ENCODE measurements at places on chromosomes 4 and X. TPM values are rescaled to one million over a fixed set of nuclear protein-coding genes. Genes with fewer than 3 reads are reported as not detected.

Gene DGKK
- total RNA-seq, result not detected

Gene RBM46
- not detected for total RNA-seq

Gene TREX2
- 1.4 TPM for total RNA-seq

Gene GAGE12H
- total RNA-seq, result not detected

Gene CXCL9
- 1.4 TPM for total RNA-seq

Gene FAM47E
- total RNA-seq, result 10.4 TPM

Gene FAM149A
- 37.8 TPM for total RNA-seq

Gene ANOS1
- 2.3 TPM for total RNA-seq

Gene CT83
- not detected for total RNA-seq

Gene NXT2
- total RNA-seq, result 8.1 TPM

Gene SLC10A7
- total RNA-seq, result 15.1 TPM

Gene CLCN4
- 7.3 TPM for total RNA-seq

Gene C1GALT1C1
- 25.4 TPM for total RNA-seq

DNA sequence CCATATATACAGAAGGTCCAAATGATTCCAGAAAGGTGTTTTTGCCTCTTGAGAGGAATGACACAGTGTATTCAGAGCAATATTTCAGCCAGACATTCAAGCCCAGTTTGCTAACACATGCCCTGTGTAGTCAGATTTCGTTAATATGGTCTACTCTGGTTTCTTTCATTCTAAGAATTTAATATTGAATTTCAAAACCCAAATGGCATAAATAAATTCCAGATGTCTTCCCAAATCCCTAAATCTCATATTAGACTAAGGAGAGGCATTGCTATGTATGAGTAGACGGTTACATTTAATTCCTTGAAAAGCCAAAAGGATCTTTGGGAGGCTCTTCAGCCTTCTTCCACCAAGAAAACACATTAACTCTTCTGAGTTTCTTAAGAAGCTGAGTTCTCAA, 66.3 kb upstream of the C1QTNF7 start:
- no peak for DNase-seq

GRCh38 chrX:129769467-129770154, 10.1 kb upstream of the SASH3 start:
- DNase-seq, result no peak

DNA sequence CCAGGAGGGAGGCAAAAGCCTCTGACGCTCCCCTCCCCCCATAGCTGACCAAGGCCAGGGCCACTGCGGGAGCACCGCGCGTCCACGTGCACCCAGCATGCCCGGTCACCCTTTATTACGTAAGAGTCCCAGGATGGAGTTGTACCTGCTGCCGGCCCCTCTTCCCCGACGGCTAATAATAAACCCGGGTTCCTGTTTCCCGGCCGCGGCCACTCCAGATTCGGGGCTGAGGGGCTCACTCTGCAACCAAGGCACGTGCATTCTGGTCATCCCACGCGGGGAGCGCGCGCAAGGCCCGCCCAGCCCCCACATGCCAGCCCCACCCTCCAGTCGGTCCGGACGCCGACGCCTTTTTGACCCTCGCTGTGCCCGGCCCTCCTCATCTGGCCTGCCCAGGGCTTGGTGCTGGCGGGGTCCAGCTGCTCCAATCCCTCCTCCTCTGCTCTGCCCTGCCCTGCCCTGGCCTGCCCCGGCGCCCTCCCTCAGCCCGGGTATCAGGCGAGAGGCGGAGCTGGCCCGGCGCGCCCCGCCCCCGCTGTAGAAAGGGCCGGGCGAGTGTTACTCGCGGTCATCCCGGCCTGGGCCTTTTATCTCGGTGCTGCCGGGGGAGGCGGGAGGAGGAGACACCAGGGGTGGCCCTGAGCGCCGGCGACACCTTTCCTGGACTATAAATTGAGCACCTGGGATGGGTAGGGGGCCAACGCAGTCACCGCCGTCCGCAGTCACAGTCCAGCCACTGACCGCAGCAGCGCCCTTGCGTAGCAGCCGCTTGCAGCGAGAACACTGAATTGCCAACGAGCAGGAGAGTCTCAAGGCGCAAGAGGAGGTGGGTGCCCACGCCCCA, 2.6 kb downstream of the MID1IP1 start:
- peak; percentile 78 for DNase-seq

DNA sequence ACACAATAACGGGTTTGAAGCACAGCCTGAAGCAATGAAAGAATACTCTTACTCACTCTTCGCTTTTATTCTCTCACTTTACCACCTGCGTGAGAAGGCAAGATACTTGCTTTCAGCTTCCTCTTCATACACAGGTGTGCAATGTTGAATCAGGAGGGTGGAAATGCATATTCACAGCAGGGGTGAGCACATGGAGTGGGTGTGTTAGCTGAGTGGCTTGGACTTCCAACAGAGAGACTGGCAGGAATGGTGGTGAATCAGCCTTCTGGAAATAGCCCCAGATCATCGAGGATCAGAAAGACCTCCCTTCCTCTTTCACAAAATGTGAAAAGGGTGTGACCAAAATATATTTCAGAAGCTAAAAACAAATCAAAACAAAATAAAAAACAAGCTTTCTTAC, 521.2 kb downstream of the STIM2 start:
- no peak for DNase-seq

DNA sequence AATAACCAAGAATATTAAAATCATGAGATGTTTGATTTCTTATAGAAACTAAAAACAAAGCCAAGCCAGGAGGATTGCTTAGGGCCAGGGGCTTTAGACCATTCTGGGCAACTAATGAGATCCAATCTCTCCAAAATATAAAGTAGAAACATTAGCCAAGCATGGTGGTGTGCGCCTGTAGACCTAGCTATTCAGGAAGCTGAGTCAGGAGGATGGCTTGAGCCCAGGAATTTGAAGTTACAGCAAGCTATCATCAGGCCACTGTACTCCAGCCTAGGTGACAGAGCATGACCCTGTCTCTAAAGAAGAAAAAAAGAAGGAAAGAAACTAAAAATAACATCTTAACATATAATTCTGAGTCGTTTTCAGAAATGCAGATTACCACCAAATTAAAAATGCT, 96.7 kb downstream of the NAF1 start:
- DNase-seq, result no peak

- peak; percentile 53 for DNase-seq
Observed at GRCh38 chr4:158824425-158825274, 55.8 kb downstream of the FNIP2 start.

- DNase-seq, result no peak
Observed at GRCh38 chrX:149570668-149571067, 16.6 kb downstream of the MAGEA9B start.

DNA sequence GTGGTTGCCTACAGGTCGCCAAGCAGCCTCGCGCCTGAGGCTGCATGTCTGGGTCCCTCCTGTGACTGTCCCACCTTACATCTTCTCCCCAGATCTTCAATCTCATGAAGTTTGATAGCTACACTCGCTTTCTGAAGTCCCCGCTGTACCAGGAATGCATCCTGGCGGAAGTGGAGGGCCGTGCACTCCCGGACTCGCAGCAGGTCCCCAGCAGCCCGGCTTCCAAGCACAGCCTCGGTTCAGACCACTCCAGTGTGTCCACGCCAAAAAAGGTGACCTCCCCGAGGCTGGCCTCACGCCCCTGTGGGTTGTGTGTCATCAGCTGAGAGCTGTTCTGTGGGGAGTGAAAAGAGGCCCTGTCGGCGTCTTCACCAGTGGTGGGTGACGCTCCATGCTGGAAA, 24.9 kb upstream of the HGFAC start:
- no peak for DNase-seq

- DNase-seq, result no peak
Observed at GRCh38 chrX:9500584-9500983, 35.7 kb downstream of the TBL1X start.

- no peak for DNase-seq
Observed at GRCh38 chr4:183959319-183960045, 54.4 kb downstream of the STOX2 start.

GRCh38 chrX:30881797-30882196, 7.3 kb downstream of the TAB3 start:
- no peak for DNase-seq

DNA sequence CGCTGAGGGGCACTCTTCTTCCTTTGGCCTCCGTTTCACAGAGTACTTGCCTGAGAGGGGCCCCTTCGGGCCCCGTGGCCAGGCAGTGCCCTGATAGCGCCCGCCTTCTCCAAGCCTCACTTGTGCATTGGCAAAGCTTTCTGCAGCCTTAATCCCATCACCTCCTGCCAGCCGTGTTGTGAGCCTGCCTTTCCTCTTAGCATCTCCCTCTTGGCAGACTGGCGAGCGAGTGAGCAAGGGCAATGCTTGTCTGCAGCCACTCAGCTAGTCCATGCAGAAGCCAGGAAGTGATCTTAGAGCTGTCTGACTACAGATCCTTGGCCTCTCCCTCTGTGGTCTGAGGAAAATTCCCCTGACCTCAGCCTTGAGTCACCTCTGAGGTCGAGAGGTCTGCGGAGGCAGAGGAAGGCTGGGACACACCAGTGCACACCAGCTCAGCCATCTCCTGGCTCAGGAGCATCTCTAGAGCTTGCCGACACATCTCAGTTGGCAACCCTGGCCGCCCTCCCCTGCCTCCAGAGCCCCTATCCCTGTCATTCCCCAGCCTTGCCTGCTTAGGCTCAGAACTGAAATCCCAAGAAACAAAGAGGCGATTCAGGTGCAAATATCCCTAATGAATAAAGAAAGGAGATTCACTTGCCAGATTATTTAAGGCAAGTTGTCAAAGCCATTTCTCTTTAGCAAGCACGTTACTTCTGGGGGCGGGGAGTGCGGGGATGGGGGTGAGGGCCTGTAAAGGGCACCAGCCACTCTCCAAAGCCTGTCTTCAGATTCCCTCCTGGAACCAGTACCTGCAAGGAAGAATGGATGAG, 143.5 kb upstream of the MAMLD1 start:
- DNase-seq, result no peak

GRCh38 chr4:35164063-35164462, 1080.3 kb downstream of the ARAP2 start:
- DNase-seq, result no peak

- no peak for DNase-seq
Observed at GRCh38 chr4:141871086-141871770, 234.8 kb downstream of the IL15 start.
